Right ventricle myocardium superior (tissue), 1 donor: ENCODE measurements at places on chromosomes 16 and 17.

- no peak for DNase-seq
Observed at GRCh38 chr16:66774981-66775380, 23.6 kb upstream of the DYNC1LI2 start.

DNA sequence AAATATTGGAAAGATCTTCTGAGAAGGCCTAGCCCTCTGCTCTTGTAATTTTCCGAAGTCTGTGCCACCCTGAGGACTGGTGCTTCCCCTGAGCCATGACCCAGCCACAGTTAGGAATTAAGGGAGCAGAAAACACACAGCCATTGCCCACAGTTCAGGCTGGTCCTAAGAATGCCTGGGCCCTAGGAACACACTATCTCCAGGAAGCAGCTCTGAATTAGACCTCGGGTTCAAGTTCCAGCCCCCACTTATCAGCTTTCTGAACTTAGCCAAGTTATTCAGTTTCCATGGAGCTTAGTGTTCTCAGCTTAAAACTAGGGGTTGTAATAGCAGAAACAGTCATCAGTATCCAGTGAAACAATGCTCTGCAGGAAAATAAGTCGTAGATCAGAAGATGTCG lies 56.0 kb downstream of the CDH13 start:
- DNase-seq: no peak

- DNase-seq: no peak
Observed at GRCh38 chr17:18772471-18772870, 8.5 kb upstream of the TVP23B start.

DNA sequence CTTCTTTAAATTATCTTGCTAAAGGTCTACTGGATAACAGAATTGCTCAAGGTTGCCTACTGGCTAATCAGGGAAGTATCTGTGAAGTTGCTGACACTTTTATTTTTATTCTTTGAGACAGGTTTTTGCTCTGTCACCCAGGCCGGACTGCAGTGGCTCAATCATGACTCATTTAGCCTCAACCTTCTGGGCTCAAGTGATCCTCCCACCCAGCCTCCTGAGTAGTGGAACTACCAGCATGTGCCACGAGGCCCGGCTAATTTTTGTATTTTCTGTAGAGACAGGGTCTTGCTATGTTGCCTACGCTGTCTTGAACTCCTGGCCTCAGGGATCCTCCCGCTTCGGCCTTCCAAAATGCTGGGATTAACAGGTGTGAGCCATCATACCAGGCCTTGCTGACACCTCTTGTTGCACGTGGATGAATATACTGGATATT lies 43.1 kb downstream of the GLG1 start:
- no peak for DNase-seq

DNA sequence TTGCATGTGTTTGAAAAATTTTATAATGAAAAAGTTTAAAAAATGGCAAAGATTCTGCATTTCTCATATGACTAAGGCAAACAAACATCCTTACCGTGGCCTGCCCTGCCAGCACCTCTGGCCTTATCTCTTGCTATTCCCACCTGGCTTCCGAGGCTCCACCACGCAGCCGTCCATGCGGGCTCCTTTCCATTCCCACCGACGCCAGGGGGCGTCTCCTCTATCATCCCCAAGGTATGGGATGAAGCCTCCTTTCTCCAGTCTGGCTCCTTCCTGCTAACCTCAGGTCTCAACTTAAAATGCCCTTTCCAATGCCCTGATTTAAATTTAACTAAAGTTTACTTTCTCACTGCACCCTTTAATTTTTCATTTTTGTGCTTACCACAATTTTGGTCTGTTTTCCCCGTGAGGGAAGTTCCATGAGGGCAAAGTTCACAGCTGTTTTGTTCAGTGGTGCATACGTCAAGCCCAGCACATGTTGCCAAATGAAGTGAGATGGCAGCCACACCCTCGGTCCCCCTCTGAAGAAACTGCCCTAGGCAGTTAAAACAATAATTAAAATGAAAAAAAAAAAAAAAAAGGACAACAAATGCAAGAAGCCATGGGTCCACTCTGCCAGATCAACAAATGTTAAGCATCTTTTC lies 13.3 kb upstream of the SDK2 start:
- peak; percentile 73 for DNase-seq

GRCh38 chr16:50303041-50303604 lies 36.8 kb downstream of the ADCY7 start:
- DNase-seq: no peak

DNA sequence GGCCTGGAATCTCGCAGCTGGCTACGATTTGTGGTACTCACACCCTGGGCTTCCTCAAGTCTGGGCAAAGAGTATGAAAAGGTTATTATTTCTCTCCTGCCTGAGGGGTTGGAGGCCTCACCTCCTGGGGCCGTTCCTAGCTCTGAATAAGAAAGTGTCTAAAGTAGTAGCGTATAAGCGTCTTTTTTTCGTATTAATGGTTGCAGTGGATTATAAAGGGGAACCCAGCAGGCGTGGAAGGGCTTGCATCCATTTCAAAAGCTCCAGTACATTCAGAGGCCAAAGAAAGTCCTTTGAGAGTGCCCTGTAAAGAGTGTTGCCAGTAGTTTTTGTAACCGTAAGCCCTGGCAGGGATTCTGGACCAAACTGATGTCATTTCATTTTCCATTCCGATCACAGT lies 72.2 kb upstream of the MPHOSPH6 start:
- DNase-seq: no peak

- no peak for DNase-seq
Observed at GRCh38 chr16:52629296-52629695, 82.4 kb upstream of the TOX3 start.

DNA sequence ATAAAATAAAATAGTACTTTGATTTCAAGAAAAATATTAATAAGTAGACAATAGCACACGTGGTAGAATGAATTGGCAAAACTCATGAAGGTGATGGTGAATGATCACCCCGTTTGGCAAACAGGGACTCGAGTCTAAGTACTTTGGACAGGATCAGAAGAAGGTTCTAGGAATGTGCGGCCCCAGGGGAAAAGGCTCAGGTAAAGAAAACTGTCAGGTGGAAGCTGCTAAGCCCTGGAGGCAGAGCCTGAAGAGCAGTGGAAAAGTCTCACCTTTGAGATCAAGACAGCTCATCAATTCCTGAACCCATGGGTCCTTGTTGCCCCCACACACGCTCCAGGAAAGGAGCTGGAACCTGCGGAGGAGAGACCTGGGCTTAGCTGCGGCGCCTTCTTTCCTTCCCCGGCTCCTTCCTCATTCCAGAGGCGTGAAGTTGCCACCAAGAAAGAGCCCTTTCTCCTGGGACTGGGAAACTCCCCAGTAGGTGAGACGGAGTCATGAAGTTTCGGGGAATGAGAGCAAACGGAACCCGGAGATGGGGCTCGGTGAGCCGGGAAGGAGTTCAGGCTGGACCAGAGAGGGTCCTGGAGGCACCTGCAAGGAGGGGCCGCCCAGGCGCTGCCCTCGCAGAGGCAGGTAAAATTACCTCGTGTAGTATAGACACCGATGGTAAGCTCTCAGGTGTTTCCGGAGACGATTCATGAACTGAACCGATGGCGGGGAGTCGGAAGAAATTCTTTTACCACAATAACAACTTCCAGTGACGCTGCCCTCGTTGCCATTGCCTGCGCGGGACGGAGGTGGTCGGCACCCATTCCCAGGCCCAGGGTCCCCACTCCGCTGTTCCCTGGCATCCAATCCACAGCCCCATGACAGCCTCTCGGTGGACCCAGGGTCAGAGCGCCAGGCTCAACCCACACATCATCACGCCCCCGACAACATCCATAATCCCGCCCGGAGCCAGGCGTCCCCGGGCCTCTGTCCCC lies 1.2 kb upstream of the ZMYND15 start:
- no peak for DNase-seq

DNA sequence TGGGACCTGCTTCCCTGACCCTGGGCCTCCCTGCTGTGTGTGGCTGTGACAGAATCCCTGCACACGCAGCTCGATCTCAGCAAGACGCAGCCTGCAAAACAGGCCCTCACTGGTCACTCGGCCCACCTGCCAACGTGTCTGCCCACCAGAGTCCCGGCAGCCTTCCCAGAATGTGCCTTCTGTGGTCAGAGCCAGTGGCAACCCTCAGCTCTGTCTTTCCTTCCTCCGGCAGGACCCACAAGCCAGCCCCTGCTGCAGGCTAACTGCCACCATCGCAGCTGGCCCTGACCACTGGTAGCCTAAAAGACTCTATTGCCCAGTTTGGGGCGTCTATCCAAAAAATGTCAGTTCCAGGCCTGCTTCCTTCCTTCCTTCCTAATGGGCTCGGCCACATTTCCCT lies 83.2 kb downstream of the LITAF start:
- DNase-seq: no peak

GRCh38 chr17:917391-917811 lies 62.2 kb downstream of the NXN start:
- no peak for DNase-seq

DNA sequence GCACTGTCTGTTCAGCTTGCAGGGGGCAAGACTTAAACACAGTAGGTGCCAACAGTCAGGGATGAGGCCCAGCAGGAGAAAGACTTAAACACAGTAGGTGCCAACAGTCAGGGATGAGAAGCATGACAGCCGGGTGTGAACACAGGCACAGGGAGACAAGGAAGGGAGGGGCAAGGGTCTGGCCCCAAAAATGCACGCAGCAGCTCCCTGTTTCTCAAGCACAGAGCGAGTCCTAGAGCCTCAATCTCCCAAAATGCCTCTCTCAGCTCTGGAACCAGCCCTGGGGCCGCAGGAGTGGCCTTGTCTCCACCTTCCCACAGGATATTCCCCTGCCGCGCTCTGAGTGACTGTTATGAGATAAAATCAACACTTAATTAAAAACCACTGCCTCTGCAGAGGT lies 66.4 kb downstream of the DYNLRB2 start:
- no peak for DNase-seq

- no peak for DNase-seq
Observed at GRCh38 chr17:81859906-81860755, at the start of gene P4HB. P4HB (minus strand) TSS chr17:81860535; CDS start chr17:81860471, 64 bp downstream.

DNA sequence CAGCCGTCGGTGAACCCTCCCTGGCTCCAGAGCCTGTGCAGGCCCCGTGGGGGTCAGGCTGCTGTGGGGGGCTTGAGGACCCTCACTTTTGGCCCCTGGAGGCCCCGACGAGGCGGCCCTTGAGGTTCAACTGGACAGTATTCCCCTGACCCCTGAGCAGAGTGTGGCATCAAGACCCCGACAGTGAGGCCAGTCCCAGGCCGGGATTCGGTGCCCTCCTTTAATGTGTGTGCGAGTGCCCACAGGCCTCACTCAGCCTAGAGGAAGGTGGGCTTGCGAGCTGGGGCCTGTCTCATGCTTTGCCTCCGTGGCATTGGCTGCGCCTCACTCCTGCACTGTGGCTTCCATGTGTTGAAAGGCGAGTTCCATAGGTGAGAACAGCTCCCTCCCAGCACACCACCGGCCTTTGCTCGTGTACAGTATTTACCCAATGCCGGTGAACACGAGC lies 94.5 kb downstream of the METRNL start:
- DNase-seq: no peak

DNA sequence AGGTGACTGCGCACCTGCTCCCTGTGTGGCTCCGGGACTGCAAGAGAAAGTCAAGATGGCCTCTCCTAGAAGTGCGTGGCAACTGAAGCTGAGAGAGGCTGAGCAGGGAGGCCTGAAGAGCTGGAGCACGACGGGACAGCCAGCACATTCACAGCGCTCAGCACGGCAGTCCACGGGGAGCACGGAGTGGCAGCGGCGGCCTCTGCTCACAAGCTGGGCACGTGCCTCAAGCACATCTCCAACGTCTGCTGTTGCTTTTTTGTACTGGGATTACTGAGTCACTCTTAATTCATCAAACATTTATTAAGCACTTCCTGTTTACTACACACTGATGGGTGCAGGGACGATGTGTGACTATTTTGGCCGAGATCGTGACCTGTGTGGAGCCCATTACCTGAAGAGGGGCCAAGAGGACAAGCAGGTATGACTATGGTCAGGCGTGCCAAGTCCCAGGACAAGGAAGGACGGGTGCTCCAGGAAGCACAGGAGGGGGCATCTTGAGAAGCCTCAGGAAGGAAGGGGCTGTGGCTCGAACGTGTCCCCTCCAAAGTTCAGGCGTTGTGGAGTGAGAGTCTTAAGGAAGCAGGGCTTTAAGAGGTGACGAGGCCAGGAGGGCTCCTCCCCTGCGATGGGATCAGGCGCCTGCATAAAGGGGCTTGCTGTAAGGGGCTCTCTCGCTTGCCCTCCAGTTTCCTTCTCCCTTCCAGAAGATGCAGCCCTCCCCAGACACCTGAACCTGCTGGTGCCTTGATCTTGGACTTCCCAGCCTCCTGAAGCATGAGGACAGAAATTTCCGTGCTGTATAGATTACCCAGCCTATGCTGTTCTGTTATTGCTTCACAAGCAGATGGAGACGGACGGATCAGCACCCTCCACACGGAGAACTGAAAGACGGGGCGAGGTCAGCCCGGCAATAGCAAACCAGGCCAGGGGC lies 105.8 kb downstream of the ADCY9 start:
- no peak for DNase-seq

- no peak for DNase-seq
Observed at GRCh38 chr17:4854111-4854681, 21.1 kb downstream of the MINK1 start.

GRCh38 chr17:74373838-74374606 lies 6.7 kb downstream of the GPR142 start:
- no peak for DNase-seq

GRCh38 chr17:31466096-31466760 lies 74.8 kb downstream of the RAB11FIP4 start:
- no peak for DNase-seq

DNA sequence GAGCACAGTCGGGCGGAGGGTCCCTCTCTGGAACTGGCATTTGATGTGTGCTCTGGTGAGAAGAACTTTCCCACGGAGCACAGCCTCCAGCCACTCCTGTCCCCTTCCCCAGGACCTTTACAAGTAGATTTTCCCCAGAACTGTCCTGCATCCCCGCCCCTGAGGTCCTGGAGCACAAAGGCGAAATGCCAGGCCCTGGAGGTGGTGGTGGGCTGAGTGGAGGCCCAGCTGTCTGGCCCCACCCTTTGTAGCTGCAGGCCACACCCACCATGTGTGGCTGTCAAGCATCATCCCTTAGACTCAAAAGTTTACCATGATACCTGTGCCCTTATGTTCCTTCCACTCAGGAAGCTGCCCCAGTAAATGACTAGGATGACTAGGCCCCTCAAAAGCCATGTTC lies 37.7 kb downstream of the PLD6 start:
- no peak for DNase-seq

DNA sequence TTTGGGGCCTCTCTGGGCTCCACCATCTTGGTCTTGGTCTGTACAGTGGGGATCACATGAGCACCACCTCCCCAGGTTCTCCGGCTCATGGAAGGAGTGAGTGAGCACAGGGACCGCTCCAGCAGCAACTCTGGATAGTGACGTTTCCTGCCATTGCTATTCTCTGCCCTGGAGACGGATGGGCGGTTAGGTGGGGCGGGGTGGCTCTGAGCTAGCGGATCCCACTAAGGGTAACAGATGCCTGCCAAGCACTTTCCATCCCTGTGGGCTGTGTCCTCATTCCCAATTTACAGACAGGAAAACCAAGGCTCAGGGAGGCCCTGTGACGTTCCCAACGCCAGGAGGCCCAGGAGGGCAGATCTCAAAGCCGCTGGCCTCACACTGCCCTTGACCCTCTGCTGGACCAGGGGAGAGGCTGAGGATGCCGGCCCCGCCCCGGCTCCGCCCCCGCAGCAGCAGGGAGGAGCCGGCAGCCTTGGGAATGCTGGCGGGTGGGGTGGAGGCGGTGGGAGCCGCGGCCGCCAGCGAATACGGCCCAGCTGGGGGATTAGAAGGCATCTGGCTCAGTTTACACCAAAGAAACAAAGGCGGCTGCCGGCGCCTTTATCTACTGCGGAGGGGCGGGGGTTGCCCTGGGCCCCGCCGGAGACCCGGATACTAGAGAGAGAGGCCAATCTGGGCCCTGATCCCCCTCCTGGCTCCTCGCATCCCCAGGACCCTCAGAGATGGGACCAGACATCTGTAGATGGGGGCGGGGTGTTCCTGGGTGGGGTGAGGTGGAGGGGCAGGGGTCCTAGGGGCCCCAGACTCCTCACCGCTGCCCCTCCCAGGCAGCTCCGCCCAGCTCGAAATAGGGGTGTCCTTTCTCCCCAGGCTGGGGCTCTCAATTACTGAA lies 122.3 kb upstream of the CIBAR2 start:
- DNase-seq: peak; percentile 78
